ENCODE measurements at places on chromosomes 4 and X. TPM values are rescaled to one million over a fixed set of nuclear protein-coding genes. Genes with fewer than 3 reads are reported as not detected.

DNA sequence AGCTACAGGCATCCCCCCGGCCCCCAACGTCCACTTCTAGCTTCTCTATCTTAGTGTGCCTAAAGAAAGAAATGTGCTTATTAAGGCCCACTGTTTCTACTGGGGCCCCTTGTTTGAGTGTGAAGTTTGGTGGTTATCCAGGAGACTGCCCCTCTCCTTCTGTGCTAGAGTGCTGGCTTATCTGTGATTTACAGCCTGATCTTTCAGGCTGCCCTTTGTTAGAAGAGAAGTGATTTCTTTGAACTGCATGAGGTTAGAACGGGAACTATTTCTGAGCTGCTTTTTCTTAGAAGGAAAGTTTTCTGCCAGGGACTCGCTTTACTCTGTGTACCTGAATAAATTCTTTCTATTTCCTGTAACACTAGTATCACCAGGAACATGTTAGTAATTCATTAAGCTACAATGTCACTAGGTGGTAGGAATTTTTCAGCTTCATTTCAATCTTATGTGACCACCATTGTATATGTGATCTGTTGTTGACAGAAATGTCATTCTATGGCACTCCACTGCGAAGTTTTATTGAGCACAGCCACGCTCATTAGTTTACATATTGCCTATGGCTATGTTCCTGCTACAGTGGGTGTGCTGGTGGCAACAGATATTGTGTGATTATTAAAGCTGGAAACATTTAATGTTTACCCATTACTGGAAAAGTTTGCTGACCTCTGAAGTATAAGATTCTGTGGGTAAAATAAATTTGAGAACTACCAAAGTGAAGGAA lies 193.8 kb upstream of the CXorf51B start:
- no peak for DNase-seq

Gene MAGEE2
- total RNA-seq, result not detected

DNA sequence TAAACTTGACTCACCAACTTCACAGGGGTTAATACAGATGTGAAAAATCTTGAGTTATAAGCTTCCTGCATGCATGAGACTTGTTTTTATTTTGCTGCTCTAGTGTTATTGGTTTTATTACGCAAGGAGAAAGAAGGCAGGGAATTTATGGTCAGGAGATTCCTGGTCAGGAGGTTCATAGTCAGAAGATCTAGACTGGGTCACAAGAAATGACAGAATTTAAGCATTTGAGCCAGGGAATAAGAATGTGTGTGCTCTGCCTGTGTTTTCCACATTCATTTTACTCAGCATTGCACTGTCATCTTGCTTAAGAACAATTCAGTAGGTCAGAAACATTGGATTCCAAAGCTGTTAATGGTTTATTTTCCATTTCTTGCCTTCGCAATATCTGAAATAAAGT lies 2522.1 kb downstream of the ARAP2 start:
- no peak for DNase-seq

DNA sequence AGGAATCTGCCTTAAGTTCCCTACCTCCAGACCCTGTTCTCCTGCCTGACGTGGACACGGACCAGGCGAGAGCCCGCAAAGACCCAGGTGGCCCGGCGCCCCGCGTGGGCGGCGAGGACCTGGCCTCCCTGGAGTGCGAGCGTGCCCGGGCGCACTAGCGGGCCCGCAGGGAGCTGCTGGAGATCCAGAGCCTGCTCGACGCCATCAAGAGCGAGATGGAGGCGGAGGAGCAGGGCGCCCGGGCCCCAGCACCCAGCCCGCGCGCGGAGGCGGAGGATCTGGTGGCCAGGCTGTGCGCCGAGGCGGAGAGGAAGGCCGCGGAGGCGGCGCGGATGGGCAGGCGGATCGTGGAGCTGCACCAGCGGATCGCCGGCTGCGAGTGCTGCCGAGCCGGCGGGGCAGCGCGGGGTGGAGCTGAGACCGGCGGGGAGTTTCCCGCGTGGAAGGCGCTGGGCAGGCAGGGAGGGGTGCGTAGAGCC lies 18.2 kb downstream of the MRFAP1 start:
- peak; percentile 54 for DNase-seq

DNA sequence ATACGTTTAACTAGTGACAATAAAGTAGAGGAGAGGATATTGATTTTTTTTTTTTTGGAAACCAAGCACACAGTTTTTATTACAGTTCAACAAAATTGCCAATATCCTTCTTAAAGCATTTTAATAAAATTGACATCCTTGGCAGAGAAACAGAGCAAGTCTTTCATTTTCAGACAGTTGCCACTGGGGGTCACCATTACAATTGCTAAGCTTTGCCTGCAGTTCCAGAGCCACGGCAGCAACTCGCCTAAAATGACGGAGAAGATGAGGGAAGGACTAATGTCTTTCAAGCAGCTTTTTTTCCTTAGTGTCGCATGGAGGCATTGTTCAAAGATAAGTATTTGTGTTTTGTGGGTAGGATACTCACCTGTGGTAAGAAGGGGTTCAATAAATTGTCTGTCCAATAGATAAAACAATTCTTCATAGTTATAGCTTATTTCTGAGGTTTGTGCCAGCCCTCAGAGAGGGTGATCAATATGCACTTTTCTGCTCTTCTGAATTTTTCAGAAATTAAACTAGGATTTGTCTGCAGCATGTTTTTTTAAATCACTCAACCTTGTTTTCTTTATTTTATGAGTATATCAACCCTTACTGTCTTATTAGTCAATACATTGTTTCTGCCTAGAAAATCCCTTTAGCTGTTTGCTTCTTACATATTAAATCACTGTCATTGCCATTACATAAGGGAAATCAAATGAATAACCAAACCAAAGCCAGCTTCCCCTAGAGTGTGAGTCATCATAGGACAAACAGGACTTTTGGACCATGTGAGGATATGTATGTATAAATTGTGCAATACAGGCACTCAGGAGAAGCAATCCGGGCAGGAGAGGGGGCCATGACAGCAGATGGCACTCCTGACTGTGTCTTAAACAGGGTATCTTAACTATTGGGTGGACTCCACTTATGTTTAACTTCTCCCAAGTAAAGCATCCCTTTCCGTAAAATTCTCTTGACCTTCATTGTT lies 508.1 kb upstream of the ARX start:
- DNase-seq, result no peak

Gene TREX2
- 6.3 TPM for total RNA-seq

Gene LIAS
- total RNA-seq, result 21.3 TPM

Gene UCP1
- total RNA-seq, result not detected

GRCh38 chr4:102825261-102826091 lies 1.9 kb downstream of the UBE2D3 start:
- no peak for DNase-seq

Gene EVC
- 0.40 TPM for total RNA-seq

DNA sequence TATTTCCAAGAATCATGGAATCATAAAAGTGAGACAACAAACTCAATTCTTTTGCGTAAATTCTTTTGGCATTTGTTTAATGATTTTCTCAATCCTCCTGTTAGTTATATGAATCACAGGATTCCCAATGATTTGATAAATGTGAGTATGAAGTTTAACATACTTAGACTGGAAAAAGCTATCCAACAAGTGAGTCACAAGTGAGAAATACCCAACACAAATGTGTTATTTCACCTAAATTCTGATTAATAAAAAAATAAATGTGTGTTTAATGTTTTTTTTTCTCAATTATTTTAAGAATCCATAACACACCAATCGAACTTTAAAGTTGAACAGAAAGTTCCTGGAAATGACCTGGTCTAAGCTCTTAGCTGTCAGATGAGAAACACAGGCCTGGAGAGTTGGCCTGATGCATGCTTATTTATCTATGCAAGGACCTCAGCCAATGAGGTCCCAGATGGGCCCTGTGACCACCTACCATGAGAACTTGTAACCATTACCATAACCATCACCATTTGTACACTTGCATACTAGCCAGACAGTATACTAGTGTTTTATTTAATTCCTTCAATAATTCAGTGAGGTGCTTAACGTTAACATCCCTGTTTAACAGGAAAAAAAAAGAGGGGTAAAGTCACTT lies 386.7 kb downstream of the SPRY1 start:
- DNase-seq, result no peak

- DNase-seq, result no peak
Observed at GRCh38 chr4:145755802-145756201, 75.9 kb downstream of the C4orf51 start.

Gene MSANTD1
- 2.0 TPM for total RNA-seq

Gene CSN1S1
- not detected for total RNA-seq

GRCh38 chr4:153151535-153152455 lies 52.4 kb upstream of the TRIM2 start:
- peak; percentile 21 for DNase-seq

DNA sequence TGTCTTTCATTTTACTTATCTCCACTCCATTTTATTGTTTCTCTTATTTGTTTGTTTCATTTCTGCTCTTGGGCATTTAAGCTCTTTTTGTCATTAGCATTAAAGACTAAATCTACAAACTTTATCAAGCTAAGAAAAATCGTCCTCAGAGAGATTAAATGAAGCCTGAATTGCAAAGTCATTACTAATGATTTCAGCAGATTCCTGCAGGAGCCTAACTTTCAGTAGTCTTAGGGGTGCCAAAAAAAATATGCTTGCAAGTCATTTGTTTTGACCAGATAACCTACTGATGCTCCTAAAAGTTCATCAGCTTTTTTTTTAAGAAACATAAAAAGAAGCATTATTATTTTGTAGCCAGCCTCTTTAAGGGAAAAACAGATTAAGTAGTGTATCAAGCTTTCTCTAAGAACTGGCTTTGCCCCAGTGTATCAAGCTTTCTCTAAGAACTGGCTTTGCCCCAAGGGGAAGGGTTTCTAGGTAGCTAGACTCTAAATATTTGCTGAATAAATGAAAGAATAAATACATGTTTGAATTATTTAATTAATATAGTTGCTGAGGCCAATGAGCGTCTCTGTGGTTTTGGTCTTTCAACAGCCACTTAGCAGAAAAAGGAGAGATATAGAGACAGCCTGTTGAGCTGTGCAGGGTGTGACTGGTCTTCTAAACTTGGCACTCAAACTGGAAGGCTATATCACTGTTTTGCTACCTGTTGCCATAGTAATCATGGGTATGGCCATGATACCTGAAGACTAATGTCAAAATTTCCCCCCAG lies 174.2 kb downstream of the BTC start:
- DNase-seq, result no peak

DNA sequence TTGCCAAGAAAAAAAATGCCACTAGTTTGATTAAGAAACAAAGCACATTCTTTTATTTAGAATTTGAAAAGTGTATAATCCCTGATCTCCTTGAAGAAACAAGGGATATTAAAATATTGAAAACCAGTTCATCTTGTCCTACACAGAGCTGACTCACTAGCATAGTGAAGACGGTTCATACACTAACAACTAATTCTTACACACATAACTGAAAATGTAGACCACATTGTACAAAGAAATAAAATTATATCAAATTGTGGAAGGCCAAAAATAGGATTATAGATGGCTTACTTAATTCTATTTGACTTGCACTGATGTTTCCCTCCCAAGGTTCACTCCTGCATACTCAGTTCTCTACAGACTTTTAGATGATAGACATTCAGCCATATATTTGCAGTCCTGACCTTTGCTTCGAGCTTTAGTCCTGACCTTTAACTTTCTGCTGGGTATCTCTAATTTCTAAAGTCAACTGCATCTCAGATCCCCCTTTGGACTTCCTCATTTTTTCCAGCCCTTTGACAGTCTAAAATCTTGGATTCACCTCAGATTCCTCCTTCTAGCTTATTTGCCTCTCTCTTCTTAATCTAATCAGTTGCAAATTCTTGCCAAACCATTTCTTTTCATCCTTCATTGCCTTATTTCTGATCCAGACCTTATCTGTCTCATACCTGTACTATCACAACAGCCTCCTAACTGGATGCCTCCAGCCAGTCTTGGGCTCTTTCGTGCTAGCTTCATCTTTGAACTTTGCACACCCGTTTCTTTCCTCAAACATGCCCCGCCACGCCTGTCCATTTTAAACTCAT lies 4.5 kb upstream of the WWC2 start:
- no peak for DNase-seq

DNA sequence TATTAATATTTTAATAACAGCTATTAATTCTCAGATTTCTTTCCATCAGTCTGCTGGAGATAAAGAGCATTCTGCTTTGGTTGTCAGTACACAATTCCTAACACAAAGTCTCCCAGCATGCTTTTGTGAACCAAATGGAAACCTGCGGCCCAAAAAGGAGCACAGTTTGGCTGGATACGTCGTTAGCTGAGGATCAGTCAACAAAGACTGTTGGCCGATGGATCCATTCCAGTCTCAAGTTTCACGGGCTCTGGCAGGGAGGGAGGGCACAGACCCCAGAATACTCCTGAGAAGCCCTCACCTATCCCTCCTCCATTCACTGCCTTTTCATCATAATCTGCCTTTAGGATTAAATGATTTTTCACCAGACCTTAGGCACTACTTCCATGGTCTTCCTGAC lies 26.3 kb upstream of the PRSS48 start:
- no peak for DNase-seq

GRCh38 chr4:153852501-153852900 lies 63.6 kb upstream of the SFRP2 start:
- DNase-seq, result no peak

Gene SLC4A4
- total RNA-seq, result 1.6 TPM

Gene MAGEC1
- not detected for total RNA-seq

DNA sequence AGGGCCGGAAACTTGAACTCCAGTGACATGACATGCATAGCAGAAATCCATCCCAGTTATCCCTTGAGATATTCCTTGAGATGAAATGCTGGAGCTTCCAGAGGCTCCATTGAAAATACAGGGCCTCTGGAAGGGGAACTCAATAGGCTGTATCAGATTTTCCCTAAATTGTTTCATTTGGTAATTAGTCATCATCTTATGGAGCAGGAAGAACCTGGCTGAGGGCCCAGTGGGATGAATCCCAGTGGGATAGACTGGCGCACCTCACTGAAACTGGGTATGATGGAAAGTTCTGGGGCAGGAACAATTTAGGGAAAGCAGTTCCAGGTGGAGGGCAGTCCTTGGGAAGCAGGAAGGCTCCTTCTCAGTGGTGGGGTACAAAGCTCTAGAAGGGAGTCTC lies 307.8 kb upstream of the DIPK2B start:
- no peak for DNase-seq

DNA sequence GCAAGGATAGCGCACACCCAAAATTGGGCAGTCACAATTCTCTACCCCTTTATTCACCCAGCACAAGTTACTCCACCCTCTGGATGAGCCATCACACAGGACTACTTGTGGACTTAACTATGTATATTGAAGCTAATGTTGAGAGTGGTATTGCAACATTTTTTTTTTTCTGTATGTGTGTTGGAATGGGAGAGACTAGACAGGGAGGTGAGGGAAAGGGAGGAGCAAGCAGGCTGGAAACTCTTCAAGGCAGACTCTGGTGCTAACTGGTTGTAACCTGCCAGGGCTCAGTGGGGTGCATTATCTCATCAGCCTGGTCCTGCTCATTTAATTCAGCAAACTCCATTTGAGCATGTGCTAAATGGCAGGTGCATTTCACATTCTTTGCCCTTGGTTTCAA lies 18.4 kb upstream of the CWH43 start:
- no peak for DNase-seq

Gene GSX2
- not detected for total RNA-seq

- DNase-seq, result peak; percentile 88
Observed at GRCh38 chrX:129781134-129781672, 1.5 kb downstream of the SASH3 start.

GRCh38 chrX:131288738-131289511 lies at the start of gene IGSF1:
Gene IGSF1, minus strand, starts transcription at chrX:131289306. Its CDS starts 2,632 bp downstream, at chrX:131286674.
- DNase-seq, result no peak

- no peak for DNase-seq
Observed at GRCh38 chrX:7054219-7055216, 93.0 kb upstream of the STS start.

Gene RS1
- total RNA-seq, result not detected

All from T-cell (primary cell).